DMS 273 treated with DMSO at 0.1 percent for 48 hours (cell line): ENCODE measurements at places on chromosomes 2 and 18.
A peak's percentile ranks its signal among the peaks of the same experiment; 100 is the strongest.

DNA sequence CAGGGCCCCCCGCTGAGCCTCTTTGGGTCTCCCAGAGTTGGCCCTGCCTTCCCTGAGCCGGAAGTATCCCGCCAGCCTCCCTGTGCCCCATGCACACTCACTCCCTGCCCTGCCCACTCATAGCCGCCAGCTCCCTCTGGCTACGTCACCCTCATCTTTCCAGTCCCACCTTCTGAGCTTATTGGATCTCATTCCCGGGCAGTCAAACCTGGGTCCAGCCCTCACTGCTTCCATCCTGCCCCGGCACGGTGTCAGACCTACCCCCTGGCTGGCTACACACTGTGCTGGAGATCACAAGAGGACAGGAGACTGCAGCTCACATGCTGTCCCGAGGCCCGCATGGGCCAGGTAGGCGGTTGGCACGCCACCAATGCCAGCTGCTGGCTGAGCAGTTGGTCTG, 147.2 kb downstream of the ASB1 start:
- DNase-seq: no peak

- DNase-seq: no peak
Observed at GRCh38 chr2:36478332-36478738, 119.6 kb downstream of the FEZ2 start.

DNA sequence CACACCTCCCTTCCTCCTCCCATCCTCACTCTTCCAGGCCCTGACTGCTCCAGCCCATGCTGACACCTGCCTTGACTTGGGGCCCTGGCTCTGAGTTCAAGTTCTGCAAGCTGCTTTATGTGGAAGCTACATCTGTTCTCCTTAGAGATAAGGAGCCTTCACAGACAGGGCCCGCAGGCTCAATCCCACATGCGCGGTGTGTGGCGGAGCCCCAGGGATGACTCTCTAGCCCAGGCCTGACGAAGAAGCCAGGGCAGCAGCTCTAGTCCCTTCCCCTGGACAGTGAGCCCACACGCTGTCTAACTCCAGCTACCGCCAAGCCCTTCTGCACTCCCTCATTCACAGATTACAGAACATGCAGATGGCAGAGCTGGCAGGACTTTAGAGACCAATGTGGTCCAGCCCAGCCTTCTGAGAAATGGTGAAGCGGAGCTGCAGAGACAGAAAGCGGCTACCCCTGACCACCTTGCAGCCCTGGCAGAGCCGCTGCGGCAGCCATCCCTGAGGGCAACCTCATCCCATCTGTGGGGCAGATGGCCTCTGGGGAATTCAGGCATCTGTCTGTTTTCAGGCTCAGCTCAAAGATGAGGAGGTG, 304.3 kb downstream of the CELF4 start:
- peak; percentile 26 for DNase-seq

DNA sequence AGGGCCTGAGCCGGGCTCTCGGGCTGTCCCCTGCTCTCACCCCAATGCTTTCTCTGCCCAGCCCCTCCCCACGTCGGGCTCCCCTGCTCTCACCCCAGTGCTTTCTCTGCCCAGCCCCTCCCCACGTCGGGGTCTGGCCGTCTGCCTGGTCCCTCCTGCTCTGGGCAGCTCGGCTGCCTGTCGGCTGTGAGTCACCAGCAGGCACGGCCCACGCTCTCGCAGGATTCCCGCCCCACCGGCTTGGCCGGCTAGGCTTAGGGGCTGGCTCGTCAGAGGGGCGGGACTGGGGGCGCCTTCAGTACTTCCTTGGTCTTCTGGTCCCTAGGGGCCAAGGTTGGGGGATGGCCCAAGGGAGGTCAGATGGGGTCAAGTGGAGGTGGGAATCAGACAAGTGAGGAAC, 3.3 kb downstream of the BOK start:
- no peak for DNase-seq

- DNase-seq: no peak
Observed at GRCh38 chr2:85585781-85586105, 1.5 kb downstream of the VAMP5 start.

GRCh38 chr2:206585335-206585734, 57.0 kb upstream of the FAM237A start:
- DNase-seq: no peak

GRCh38 chr2:101893681-101894381, 97.9 kb upstream of the IL1R2 start:
- DNase-seq: no peak

DNA sequence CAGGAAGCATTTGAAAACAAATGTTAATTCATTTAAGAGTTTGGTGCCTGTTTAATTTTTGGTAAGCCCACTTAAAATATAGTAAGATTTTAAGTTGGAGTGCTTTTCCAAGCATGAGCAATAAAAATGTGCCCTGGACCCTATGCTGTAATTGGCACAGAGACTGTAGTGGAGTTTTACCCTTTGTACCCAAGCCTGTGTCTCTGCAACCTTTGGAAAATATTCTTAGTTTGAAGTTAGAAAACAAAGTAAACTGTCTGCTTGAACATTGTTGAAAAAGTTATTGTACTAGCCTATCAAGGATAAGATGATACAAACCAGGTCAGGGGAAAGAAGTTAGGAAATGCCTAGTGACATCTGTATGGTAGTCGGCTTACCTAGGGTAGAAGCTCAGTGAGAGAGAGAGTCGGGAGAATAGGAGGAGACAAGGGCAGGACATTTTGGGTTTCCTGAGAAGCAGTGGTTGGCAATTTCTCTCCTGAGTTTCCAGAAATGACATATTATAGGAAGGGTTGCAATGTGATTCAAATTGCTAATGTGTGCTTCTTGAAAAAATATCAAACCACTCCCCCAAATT, 66.5 kb downstream of the CCDC85A start:
- no peak for DNase-seq

- DNase-seq: no peak
Observed at GRCh38 chr18:6624271-6624660, 105.2 kb upstream of the ARHGAP28 start.

- no peak for DNase-seq
Observed at GRCh38 chr18:3691705-3692104, 241.7 kb downstream of the TGIF1 start.

GRCh38 chr18:58941426-58942099, 76.9 kb downstream of the ZNF532 start:
- no peak for DNase-seq

GRCh38 chr18:46386788-46387187, 270.2 kb downstream of the LOXHD1 start:
- DNase-seq: no peak

GRCh38 chr2:151241224-151241623, 20.4 kb downstream of the RBM43 start:
- no peak for DNase-seq

GRCh38 chr2:70715071-70715985, 52.7 kb downstream of the ADD2 start:
- DNase-seq: no peak

- DNase-seq: no peak
Observed at GRCh38 chr18:55249550-55249949, 290.3 kb upstream of the CCDC68 start.

DNA sequence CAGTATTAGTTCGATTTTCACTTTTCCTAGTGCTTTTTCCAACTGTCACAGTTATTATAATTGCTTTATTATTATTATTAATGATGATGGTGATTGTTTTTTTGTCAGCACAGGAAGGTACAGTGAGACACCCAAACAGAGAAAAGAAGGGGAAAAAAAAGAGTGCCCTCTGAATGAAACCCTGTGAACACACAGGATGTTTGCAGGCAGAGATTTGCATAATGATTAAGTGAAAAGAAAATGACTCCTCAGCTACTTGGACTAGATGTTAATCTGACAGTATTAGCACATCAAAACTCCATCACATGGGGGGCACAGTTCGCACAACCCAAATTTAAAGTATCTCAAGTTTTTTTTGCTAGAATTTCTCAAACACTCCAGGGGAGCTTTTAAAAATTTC, 32.9 kb downstream of the ADD2 start:
- no peak for DNase-seq

- no peak for DNase-seq
Observed at GRCh38 chr2:8582651-8583399, 99.0 kb upstream of the ID2 start.

- no peak for DNase-seq
Observed at GRCh38 chr2:26178746-26179436, 6.0 kb downstream of the GAREM2 start.

DNA sequence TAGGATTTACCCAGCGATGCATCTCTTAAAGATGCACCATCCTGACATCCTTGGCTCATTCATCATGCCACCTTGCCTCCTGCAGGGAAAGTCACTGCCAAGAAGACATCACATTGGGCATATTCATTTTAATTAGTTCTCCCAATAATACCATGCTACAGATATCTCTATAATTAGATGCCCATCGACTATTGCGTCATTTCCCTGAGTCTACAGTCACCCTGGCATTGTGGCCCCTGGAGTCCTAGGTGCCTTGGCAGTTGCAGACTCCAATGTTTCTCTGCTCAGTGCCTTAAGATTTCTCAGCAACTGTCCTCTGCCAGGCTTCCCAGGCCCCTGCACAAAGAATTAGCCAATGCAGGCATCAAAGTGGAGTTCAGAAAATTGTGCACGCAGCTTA, 32.6 kb downstream of the RDH14 start:
- no peak for DNase-seq

DNA sequence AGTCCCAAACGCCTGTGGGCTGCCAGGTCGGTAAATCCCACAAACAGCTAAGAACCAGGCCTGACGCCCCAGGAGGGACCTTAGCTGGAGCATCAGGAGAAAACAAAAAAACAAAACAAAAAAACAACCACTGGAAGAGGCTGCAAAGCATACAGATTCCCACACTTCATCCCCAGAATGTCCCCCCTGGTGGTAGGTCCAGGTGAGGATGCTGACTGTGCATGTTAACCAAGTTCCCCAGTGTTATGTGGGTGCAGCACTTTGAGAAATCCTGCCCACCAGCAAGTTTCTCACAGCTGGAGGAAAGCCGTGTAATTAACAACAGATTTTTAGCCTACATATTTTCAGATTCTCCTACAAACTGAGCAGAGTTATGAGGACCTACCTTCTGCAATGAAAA, 15.1 kb downstream of the ST3GAL5 start:
- no peak for DNase-seq

- no peak for DNase-seq
Observed at GRCh38 chr2:30450025-30450424, 3.0 kb downstream of the LCLAT1 start.

- no peak for DNase-seq
Observed at GRCh38 chr2:130864830-130865800, 28.4 kb downstream of the ARHGEF4 start.

DNA sequence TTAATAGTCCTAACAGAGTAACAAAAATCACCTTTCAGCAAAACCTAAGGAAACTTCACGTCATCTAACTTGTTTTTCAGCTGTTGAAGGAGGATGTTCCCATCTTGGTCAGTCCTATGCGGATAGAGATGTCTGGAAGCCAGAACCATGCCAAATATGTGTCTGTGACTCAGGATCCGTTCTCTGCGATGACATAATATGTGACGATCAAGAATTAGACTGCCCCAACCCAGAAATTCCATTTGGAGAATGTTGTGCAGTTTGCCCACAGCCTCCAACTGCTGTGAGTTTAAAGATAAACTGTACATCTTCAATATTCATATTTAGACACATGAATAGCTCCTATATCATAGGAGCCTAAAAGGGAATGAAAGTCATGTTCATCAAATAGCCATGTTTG, 10.5 kb downstream of the COL3A1 start:
- no peak for DNase-seq

DNA sequence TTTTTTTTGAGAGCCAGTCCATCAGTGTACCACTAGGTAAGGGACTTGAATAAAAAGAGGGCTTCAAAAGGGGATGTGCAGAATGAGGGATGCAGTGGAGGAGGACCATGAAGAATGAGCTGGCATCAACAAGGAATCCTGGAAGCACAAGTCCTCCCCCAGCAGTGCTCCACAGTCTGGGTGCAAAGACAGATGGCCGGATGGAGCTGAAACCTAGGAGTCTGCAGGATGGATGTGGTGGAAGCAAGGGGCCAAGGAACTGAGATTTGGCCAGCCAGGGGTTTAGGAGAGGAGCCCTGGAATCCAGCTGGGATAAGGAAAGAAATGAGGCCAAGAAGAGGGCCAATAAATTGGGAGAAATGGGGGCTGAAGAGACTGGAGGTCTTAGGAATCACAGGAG, 51.8 kb upstream of the RAB6C start:
- no peak for DNase-seq

GRCh38 chr2:68235090-68235489, 17.2 kb downstream of the PPP3R1 start:
- DNase-seq: no peak

DNA sequence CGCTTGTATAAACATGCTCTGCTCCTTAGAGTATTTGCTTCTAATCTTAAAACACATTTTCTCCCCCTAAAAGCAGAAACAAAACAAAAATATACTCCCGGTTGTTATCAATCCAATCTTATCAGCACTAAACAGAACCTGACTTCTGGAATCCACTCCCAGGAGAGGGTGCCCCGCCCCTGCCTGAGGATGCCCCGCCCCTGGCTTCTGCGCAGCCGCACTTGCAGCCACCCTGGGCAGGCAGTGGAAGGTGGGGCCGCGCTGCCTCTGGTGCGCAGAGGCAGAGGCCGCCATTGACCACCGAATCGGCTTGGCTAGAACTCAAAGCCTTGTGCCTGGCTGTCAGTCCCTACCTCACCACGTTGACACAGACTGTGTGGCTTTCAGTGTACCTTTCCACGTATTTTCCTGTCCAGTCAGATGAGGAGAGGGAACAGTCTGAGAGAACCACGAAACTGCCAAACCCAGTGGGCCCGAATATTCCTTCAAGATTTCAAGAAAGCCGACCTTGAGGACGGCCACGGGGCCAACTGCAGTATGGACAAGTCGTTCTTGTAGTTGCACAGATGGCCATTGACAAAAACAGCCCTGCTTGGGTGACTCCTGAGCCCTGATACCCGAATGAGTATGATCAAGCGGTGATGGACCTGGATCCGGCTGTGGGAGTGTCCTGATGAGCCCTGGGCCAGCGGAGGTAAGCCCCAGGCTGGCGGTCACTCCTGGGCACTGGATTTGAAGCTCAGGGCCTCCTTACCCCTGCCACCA, 46.2 kb upstream of the ARHGAP28 start:
- DNase-seq: no peak

DNA sequence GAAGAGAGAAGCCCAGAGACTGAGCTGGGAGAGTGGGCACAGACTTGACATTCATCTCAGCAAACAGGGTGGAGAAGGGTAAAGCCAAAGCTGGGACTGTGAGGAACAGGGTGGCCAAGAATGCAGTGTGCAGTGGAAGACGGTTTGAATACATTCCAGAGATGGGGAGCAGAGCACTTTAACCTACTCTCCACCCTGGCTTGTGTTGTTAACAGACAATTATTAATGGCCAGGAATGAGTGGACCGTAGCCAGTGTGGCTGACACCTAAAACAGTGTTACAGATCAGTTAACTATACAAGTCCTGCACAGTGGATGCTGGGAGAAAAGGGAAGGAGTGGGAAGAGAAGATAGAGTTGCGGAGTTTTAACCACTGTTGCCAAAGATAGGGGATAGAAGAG, 7.4 kb upstream of the NAB1 start:
- no peak for DNase-seq

DNA sequence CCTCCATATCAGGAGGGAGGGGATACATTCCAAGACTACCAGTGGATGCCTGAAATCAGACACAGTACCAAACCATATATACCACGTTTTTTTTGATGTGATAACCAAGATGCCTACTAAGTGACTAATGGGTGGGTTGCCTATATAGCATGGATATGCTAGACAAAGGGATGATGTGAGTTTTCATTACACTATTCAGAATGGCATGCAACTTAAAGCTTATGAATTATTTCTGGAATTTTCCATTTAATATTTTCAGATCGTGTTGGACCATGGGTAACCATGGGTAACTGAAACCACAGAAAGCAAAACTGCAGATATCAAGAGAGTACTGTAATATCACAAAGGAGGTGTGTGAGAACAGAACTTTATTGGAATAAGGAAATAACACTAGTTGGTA, 39.6 kb upstream of the CRACDL start:
- no peak for DNase-seq
